ENCODE measurements at places on chromosomes 12 and 14. TPM values are rescaled to one million over a fixed set of nuclear protein-coding genes. Genes with fewer than 3 reads are reported as not detected.

The DLST gene
- total RNA-seq: 55.5 TPM

The A2M gene
- total RNA-seq: not detected

The ZNF268 gene
- 25.9 TPM for total RNA-seq

The LBHD2 gene
- total RNA-seq: not detected

The MYF6 gene
- total RNA-seq: not detected
